Spinal cord (tissue), 10 donors: ENCODE measurements at places on chromosomes 3 and 15.

DNA sequence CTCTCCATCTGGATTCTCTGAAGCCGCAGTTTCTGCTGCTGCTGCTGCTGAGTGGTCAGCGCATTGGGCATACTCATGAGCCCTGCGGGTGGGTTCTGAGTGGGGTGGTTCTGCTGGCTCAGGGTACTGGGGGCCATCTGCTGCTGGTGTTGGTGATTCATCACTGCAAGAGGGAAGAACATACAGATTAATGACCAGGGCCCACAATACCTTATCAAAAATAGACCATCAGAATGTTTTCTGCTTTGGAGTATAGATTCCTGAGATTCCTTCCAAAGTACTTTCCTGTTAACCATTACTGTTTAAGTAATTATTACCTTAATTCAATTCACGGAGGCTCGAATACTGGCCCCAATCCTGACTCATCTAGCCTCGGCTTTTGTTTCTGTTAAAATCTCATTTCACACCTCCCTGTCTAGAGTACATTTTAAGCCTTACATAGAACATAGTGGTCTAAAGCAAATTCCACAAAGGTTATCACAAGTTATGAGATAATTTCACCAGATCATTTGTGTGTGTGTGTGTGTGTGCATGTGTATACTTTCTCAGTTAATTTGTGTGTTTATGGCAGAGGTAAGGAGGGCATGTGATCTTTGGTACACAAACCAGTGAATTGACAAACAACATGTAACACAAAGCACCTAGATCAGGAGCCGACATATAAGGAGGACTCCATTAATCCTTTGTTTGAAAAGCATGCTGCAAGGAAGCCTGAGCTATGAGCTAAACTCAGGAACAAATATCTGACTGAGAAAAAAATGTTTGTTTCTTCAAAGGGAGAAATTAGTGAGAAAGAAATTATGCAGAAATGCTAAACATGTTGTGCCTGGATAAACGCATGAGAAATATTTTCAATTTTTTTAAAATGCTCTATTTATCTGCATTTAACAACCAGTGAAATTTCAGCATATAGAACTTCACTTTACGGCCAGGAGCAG lies 68.1 kb downstream of the TM4SF4 start:
- H3K4me3 ChIP-seq: no peak overlapping the region
- peaks cover 2% of the 10 kb centered on the region for H3K36me3 ChIP-seq
- H3K4me1 ChIP-seq: peaks cover 7% of the 10 kb centered on the region
- no peaks in the 10 kb centered on the region for H3K27me3 ChIP-seq

DNA sequence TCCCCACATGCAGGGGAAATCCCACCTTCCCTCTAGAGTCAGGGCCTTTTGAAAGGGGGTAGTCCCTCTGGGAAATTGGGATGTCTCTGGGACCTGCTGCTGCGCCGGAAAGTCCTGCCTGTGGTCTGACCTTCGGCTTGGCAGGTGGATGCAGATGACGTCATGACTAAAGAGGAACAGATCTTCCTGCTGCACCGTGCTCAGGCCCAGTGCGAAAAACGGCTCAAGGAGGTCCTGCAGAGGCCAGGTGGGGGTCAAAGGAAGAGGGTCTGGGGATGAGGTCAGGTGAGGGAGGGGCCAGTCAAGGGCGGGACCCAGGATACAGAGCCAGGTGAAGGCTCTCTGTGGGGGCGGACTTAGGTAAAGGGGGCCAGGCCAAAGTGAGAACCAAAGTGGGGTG lies 16.2 kb downstream of the PTH1R start:
- H3K36me3 ChIP-seq: no peaks in the 10 kb centered on the region
- H3K27ac ChIP-seq: no peak overlapping the region
- peaks cover 39% of the 10 kb centered on the region for H3K4me1 ChIP-seq
- DNase-seq: no peak

DNA sequence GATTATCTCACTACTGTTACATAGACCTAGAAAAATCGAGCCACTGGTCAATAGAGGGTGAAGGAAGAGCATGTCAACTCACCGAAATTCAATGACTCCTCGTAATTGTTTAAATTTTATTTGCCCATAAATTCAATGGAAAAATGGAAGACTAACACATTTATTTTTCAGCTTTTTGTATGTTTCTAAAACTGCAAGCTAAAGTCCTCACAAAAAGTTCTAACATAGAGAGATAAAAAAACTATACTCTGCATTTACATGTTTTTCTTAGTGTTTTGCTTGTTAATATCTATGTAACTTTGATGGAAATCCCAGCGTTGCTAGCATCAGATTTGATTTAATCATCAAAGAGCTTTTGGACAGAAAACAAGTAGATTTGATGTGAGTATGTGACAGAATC lies 6.8 kb downstream of the ARPP21 start:
- no peaks in the 10 kb centered on the region for H3K36me3 ChIP-seq
- DNase-seq: no peak

DNA sequence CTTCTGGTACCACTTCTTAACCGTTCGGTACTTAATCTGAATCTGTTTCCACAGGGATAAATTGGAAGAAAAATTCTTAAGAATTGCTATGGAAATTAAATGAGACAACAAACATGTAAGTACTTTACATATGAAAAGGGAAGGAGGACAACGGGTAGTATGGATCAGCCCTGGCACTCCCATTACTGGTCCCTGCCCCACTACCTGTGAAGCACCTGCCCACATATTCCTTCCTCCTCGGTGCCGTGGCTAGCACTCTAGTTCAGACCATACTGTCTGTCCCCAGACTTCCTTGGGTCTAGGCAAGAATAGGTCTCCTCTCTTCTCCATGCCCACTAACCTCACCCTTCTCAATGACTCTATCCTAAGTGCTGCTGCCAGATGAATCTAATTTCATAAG lies 46.2 kb downstream of the SHQ1 start:
- DNase-seq: no peak
- no peaks in the 10 kb centered on the region for H3K4me1 ChIP-seq
- no peak overlapping the region for H3K27ac ChIP-seq
- no peaks in the 10 kb centered on the region for H3K27me3 ChIP-seq
- H3K36me3 ChIP-seq: no peaks in the 10 kb centered on the region
- no peak overlapping the region for H3K4me3 ChIP-seq
